ENCODE measurements at places on chromosomes 6 and 20.

- H3K4me1 ChIP-seq, result no peaks in the 10 kb centered on the region
- peak overlapping the region; percentile 90 for H3K4me3 ChIP-seq
Measured at GRCh38 chr6:132812756-132813172, 1.6 kb upstream of the RPS12 start.

GRCh38 chr6:42366999-42367352, 84.8 kb downstream of the TRERF1 start:
- DNase-seq, result no peak
- H3K27me3 ChIP-seq, result no peaks in the 10 kb centered on the region
- no peaks in the 10 kb centered on the region for H3K4me1 ChIP-seq

DNA sequence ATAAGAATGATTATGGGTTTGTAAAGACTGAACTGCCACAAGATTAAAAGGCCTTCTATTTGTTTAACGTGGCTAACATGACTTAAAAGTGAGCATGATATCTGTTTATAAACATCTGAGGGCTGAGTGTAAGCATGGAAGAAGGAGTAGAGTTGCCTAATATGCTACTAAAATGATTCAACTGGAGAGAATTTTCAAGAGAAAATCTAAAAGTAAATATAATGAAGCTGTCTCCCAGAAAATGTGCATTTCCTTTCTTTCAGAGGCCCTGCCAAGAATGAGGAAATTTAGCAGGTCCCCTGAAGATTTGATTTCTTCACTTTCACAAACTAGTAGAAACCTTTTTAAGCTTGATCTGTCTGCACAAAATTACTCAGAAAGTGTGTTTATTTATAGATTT, 4.2 kb upstream of the EYA4 start:
- H3K27me3 ChIP-seq, result peaks cover 31% of the 10 kb centered on the region
- H3K4me3 ChIP-seq, result no peak overlapping the region
- H3K4me1 ChIP-seq, result no peaks in the 10 kb centered on the region
- H3K27ac ChIP-seq, result no peak overlapping the region
- no peak for DNase-seq
- H3K36me3 ChIP-seq, result no peaks in the 10 kb centered on the region

GRCh38 chr20:57902473-57902872, 192.7 kb upstream of the PMEPA1 start:
- DNase-seq, result no peak
- no peaks in the 10 kb centered on the region for H3K36me3 ChIP-seq
- no peak overlapping the region for H3K27ac ChIP-seq

- H3K27ac ChIP-seq, result no peak overlapping the region
- H3K4me3 ChIP-seq, result no peak overlapping the region
- no peaks in the 10 kb centered on the region for H3K27me3 ChIP-seq
- H3K4me1 ChIP-seq, result no peaks in the 10 kb centered on the region
- DNase-seq, result no peak
- H3K36me3 ChIP-seq, result no peaks in the 10 kb centered on the region
Measured at GRCh38 chr6:108807928-108808327, 40.3 kb upstream of the ARMC2 start.

DNA sequence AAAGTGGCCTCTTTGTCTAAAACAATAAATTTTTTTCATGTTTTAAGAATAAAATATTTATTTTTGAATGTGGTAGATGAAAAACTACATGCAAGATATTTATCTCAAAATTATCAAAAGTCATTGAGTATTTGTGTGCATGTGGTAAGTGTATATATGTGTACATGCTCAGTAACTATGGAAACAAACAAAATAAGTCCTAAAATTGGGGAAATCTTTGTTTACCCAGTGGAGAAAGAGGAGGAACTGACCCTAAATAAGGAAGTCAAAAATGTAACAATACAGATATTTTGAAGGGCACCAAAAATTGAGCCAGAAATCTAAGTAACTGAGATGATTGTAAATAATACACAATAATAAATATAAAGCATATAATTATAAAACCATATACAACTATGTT, 639.2 kb downstream of the MAFB start:
- no peak overlapping the region for H3K4me3 ChIP-seq
- DNase-seq, result no peak
- peaks cover 9% of the 10 kb centered on the region for H3K4me1 ChIP-seq
- no peaks in the 10 kb centered on the region for H3K36me3 ChIP-seq
- H3K27ac ChIP-seq, result no peak overlapping the region

DNA sequence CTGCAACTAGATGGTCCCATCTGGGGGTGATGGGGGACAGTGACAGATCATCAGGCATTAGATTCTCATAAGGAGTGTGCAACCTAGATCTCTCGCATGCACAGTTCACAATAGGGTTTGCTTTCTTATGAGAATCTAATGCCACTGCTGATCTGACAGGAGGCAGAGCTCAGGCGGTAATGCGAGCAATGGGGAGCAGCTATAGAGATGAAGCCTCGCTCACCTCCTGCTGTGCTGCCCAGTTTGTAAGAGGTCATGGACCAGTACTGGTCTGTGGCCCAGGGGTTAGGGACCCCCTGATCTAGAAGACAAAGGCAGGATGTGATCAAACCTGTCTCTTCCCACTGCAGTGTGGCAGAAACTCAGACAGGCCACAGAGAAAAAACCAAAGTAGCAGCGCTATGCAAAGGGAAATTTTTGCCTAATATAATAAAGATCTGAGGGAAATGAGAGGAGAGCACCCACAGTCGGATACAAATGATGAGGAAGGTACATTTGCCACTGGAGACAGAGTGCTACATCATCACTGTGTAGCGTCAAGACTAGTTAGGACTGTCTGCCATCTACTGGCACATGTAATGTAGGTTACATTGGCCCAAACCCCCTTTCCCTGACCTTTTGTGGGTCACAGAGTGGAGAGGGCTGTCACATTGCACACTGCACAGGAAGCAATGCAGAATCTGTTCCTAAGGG, 4.1 kb upstream of the LY86 start:
- no peak overlapping the region for H3K4me3 ChIP-seq
- no peak for DNase-seq
- H3K36me3 ChIP-seq, result no peaks in the 10 kb centered on the region
- no peaks in the 10 kb centered on the region for H3K27me3 ChIP-seq
- H3K4me1 ChIP-seq, result peaks cover 4% of the 10 kb centered on the region
- H3K27ac ChIP-seq, result no peak overlapping the region

DNA sequence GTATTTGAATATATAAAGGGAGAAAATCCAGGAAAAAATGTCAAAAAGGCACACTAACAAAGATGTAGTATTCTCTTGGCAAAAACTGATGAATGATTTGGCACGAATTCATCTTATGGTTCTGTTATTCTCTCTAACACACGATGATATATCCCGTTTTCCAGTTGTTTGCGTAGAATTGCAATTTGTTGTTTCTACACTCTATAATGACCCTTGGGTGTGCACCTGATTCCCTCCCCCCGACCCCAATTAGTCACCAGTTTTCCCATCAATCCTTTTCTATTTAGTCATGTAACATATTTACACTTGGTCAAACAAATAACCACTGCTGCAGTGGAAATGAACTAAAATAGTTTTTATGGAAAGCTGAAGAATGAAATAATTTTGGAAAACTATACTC, 1.5 kb upstream of the ARID1B start:
- no peak overlapping the region for H3K27ac ChIP-seq
- DNase-seq, result no peak
- no peak overlapping the region for H3K4me3 ChIP-seq
- H3K4me1 ChIP-seq, result peaks cover 4% of the 10 kb centered on the region
- H3K27me3 ChIP-seq, result no peaks in the 10 kb centered on the region
- H3K36me3 ChIP-seq, result no peaks in the 10 kb centered on the region

GRCh38 chr6:2178125-2178524, 67.3 kb downstream of the GMDS start:
- no peak for DNase-seq
- H3K4me1 ChIP-seq, result no peaks in the 10 kb centered on the region
- H3K27ac ChIP-seq, result no peak overlapping the region
- no peak overlapping the region for H3K4me3 ChIP-seq
- no peaks in the 10 kb centered on the region for H3K36me3 ChIP-seq
- no peaks in the 10 kb centered on the region for H3K27me3 ChIP-seq

GRCh38 chr6:91904586-91905164, 1317.8 kb upstream of the MAP3K7 start:
- no peak for DNase-seq
- no peaks in the 10 kb centered on the region for H3K4me1 ChIP-seq
- H3K36me3 ChIP-seq, result no peaks in the 10 kb centered on the region
- no peak overlapping the region for H3K4me3 ChIP-seq

- H3K36me3 ChIP-seq, result no peaks in the 10 kb centered on the region
- no peak for DNase-seq
- no peak overlapping the region for H3K4me3 ChIP-seq
Measured at GRCh38 chr6:131103296-131103695, 32.0 kb upstream of the AKAP7 start.

- H3K27ac ChIP-seq, result no peak overlapping the region
- no peaks in the 10 kb centered on the region for H3K27me3 ChIP-seq
- no peak overlapping the region for H3K4me3 ChIP-seq
- peaks cover 8% of the 10 kb centered on the region for H3K4me1 ChIP-seq
Measured at GRCh38 chr20:47561603-47562583, 60.2 kb downstream of the NCOA3 start.

DNA sequence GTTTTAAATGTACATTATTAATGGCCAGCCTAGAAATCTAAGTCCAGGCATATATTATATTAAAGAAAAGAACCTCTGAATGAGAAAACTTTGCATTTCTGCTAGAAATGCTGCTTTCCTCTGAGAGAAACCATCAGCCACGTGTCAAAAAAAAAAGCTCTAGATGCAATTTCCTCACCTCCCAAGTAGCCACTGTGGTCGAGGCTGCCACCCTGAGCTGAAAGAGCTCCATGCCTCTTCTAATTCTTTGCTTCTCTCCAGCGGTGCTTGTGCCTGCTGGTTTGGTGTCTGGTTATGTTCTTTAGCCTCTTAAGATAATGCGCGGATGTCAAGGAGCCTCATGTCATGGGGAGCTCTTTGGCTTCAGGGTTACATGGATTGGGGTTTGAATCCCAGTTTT, 316.0 kb downstream of the TFAP2C start:
- H3K27ac ChIP-seq, result no peak overlapping the region
- no peak for DNase-seq
- peaks cover 17% of the 10 kb centered on the region for H3K27me3 ChIP-seq
- no peaks in the 10 kb centered on the region for H3K4me1 ChIP-seq
- H3K4me3 ChIP-seq, result no peak overlapping the region

Measured in endodermal cell (in vitro differentiated cells).